ENCODE measurements at places on chromosomes 2 and 18.

DNA sequence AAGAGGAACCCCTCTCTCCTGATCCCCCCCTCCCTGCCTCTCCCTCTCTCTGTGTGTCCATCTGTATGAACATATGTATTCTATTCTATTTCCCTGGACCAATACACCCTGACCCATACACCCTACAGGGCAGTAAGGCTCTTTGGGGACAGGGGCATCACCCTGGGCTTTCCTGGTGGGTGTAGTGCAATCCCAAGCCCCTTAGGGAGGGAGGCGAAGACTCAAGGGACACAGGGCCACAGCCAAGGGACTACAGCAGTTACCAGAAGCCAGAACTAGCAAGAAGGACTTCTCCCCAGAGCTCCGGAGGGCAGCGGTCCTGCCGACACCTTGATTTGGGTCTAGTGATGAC is 214.2 kb upstream of the RAB6C start:
- no peak for DNase-seq

- DNase-seq, result no peak
Measured at GRCh38 chr2:197293252-197294007, 17.1 kb downstream of the ANKRD44 start.

- no peak for DNase-seq
Measured at GRCh38 chr2:219709331-219709761, 81.9 kb downstream of the SLC4A3 start.

GRCh38 chr2:179862898-179863458 is 1.6 kb upstream of the ZNF385B start:
- DNase-seq, result no peak

GRCh38 chr2:78780864-78781583 is 244.5 kb upstream of the REG3G start:
- DNase-seq, result no peak

GRCh38 chr2:82055846-82056245 is 1751.3 kb upstream of the LRRTM1 start:
- DNase-seq, result no peak

DNA sequence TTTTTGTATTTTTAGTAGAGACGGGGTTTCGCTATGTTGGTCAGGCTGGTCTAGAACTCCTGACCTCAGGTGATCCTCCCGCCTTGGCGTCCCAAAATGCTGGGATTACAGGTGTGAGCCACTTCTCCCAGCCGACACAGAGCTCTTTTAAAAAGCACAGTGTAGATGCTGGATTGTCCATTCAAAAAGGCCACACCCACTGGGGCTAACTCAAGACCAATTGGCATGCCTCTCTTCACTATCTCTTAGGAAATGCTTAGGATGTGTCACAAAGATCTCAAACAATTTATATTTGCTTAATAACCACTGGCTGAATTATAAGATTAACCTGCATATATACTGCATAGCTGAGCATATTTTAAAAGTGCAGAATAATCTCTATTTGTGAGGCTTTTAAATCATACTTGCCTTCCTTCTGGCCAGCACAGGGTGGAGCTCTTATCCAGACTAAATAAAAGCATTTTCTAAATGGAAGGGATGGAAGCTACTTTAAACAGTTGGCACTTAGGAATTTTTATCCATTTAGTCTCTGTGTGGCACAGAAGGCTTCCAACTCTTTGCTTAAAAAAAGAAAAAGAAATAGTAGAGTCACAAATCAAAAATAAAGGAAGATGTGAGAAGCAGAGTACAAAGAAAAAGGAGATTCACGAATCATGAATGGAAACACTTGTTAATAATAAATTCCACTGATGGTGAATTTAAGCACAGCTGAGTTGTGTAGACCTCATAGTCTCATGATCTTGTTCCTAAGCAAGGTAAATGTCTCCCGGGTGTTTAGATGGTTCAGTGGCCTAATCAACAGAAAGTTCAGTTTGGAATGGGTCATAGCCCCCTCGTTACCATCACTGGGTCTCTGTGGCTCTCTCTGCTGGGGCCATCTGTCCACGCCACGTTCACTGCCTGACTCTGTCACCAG is 22.4 kb downstream of the CRYGD start:
- no peak for DNase-seq

GRCh38 chr18:49030138-49030537 is 79.4 kb upstream of the SMAD7 start:
- DNase-seq, result no peak

- no peak for DNase-seq
Measured at GRCh38 chr2:137321566-137321965, 556.2 kb downstream of the THSD7B start.

DNA sequence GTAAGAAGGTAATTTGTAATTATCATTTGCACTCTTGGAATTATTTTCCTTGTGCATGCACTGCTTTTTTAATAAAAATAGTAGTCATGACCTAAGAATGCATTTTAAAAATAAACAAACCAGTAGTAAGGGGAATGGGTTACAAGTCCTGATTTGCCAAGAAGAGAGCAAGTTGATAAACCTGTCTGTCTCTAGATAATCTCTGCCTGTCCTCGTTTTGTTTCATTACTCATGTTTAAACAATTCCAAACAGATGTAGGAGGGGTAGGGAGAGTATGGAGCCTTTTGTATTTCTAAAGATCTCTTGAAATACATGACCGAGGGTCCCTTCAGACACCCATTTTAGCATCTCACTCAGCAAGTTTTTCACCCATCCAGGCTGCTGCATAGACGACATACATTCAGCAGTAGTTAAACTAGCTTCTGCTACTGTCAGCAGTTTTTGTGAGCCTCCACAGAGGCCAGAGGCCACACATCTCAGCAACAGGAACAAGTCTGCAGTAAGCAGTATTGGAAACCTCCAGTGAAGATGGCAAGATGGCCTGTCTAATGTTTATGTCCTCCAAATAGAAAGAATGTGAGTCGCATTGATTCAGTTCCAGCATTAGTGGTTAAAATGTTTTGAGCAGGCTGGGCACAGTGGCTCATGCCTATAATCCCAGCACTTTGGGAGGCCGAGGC is 2.3 kb upstream of the EXOC6B start:
- peak; percentile 79 for DNase-seq

- no peak for DNase-seq
Measured at GRCh38 chr2:69490486-69490885, 53.3 kb upstream of the NFU1 start.

DNA sequence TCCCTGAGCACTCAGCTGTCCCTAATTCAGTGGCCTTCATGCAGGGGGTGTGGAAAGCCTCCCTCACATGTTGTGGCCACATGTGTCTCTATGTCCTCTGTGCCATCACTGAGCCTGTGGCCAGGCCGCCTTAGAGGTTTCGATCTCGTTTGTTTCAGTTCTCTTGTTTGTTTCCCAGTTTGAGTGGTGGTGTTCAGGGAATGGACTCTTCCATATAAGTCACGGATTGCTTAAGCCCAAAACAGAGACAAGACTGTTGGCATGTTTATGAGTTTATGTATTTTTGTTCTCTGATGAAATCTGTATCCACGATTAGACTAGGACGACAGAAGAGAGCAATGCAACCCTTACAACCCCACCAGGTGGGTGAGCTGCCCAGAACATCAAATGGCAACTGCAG is 134.5 kb downstream of the CCBE1 start:
- no peak for DNase-seq

DNA sequence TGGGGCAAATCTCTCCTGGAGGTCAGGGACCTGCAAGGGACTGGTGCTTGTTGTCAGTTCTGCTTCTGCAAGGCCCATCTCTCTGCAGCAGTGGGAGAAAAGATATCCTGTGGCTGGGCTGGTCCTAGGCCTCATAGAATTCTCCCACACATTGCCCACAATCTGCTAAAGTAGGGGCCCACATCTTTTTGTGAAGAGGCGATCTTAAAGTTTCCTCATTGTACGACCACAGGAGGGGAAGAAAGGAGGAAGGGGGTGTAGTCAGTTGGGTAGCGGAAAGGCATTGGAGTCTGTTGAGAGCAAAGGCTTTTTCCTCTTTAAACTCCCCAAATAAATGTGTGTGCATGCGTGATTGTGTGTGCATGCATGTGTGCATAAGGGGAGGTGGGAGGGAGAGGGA is 145.3 kb downstream of the SLC4A3 start:
- DNase-seq, result no peak

GRCh38 chr2:236743921-236744280 is 174.3 kb downstream of the ACKR3 start:
- no peak for DNase-seq

DNA sequence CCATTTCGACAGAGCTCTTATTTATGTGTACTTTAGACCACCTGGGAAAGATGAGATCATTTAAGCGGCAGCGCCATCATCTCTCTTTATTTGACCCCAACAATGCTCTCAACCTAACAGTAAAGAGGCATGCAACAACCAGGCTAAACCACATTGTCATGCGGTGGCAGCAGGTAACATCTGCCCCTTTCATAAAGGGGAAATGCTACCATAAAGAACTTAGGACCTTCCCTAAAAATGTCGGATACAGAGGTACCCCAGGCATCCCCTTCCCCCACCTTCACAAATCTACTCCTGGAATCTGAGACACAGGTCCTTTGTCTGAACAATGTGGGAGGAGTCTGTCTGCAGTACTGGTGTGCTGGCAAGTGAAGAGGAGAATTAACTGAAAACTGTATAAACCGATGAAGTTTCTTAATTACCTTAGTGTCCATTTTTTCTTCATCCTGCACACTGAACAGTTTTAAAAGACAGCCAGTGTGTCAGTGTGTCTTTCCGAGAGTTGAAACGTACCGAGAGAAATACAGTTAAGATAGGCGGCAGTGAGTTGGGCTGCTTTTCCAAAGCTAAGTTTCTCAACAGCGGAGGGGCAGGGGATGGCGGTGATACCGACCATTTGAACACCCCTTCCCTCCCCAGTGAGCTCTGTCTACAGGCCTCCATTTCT is 1.9 kb downstream of the MEX3C start:
- DNase-seq, result no peak

- no peak for DNase-seq
Measured at GRCh38 chr2:215887303-215887702, 126.0 kb downstream of the MREG start.

GRCh38 chr2:157853211-157853610 is 22.9 kb downstream of the ACVR1 start:
- no peak for DNase-seq

DNA sequence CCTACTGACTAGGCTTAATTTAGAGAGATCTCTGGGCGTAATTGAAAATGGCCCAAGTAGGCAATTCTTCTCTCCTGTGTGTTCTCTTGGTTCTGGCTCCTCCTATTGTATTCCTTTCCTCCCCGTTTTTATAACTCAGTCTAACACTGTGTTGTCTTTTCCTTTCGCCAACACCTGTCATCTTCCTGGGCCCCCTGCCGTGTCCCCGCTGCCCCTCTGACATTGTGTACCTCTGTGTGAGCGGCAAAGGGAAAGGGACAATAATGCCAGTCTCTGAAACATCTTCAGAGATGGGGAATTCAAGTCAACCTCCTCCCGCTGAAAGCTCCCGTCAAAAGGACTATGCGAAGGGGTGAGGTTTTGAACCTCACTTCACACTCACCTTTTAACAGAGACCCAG is 210.9 kb downstream of the GBX2 start:
- no peak for DNase-seq

GRCh38 chr2:112520234-112520783 is 22.0 kb upstream of the POLR1B start:
- no peak for DNase-seq

DNA sequence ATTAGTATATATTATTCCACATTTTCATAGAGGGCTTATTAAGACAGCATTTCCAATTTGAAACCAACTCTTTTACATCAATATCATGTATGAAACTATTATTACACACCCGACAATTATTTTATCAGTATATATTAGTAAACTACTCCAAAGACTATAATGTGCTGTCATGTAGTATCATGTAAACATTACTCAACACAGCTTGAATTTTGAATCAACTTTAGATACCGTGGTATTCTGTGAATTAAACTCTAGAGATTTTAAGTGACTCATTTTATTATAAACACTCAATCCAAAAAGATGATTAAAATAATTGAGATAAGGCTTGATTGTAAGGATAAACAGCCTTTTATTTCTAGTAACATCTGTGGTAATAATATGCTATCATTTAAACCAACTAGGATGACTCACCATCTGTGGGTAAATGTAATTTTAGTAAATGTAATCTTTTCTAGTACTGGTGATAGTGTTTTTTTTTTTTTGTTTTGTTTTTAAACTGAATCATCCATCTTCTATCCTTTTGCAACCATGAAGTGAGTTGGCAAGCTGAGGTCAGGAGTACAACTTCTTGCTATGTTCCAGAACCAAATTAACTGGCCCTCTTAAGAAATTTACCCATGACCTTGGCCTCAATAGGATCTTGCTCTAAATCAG is 144.3 kb upstream of the SMAD7 start:
- peak; percentile 16 for DNase-seq

Measured in epithelial cell of prostate (primary cell).